Stromal cell of bone marrow (primary cell): ENCODE measurements at places on chromosomes 3 and 15.

DNA sequence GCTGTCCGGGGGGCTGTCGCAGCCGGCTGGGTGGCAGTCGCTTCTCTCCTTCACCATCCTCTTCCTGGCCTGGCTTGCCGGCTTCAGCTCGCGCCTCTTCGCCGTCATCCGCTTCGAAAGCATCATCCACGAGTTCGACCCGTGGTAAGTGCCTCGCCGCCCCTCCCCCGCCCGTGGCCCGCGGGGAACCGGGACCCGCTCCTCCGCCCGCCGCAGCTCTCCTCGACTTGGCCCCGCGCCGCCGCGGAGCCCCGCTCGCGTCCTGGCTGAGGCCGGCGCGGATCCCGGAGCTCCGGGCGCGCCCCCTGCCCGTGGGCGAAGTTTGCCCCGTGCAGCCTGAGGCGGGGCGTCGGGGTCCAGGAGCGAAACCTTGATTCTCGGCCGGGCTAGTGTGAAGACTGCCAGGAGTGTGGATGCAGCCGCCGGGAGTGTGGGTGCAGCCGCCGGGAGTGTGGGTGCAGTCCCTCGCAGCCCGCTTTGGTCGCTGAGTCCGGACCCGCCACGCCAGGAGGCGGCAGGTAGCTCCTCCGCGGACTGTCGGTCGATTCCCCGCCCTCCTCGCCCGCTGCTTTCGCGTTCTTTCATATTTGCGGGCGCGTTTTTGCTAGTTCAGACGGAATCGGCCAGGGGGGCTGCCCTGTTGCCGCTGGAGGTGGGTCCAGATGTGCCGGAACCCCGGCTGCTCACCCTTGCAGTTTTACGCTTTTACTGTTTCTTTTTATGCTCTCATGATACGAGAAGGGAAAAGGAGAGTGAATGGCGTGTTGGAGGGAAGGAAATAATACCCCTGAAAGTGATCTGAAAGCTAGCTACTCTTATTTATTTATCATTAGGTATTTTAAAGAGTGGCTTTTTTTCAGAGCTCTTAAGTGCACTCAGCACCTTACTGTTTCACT, 692 bp downstream of the STT3B start:
- DNase-seq: no peak

- no peak for DNase-seq
Measured at GRCh38 chr3:123064914-123065313, 1.9 kb upstream of the PDIA5 start.

DNA sequence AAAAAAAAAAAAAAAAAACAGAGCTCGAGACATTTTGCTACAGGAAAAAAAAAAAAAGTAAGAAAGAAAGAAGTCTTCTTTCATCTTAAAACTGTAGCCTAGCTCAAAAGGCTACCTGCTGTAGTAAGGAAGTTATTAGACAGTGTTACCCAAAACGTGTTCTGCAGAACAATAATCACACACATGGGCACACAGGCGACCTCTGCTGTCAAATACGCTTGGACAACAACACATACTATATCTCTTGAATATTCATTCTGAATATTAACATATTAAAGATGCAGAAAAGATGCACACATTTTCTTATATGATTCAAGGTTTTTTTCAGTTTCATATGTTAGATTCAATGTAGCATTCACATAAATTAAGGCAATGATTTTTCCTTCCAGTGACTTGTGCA, 215.8 kb downstream of the ROBO1 start:
- no peak for DNase-seq

- no peak for DNase-seq
Measured at GRCh38 chr3:57370341-57370740, 77.9 kb upstream of the ASB14 start.

DNA sequence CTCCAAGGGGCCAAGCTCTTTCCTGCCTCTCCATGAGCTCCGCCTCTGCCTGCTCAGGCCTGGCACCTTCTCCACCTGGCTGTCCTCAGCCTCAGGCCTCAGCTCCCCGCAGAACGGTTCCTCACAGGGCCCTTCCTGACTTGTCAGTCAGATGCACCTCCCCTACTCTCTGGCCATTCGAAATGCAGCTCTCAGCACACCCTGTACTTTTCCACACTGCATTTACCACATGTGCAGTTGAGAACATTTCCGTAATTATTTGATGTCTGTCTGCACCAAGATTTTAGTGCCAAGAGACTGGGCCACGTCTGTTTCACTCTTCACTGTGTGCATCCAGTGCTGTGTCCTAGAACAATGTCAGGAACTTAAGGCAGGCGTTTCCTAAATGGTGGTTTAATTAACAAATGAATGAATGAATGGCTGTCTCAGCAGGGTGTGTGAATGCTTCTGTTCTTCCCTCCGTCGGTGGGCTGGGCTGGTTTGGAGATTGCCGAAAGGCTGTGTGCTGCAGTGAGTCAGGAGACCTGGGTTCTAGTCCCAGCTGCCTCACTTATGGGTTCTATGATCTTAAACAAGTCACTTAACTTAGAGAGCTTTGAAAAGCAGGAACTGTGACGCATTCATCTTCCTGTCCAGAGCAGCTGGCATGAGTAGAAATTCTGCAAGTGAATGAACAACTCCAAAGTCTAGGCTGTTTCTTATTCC, 5.4 kb downstream of the MUC4 start:
- no peak for DNase-seq

DNA sequence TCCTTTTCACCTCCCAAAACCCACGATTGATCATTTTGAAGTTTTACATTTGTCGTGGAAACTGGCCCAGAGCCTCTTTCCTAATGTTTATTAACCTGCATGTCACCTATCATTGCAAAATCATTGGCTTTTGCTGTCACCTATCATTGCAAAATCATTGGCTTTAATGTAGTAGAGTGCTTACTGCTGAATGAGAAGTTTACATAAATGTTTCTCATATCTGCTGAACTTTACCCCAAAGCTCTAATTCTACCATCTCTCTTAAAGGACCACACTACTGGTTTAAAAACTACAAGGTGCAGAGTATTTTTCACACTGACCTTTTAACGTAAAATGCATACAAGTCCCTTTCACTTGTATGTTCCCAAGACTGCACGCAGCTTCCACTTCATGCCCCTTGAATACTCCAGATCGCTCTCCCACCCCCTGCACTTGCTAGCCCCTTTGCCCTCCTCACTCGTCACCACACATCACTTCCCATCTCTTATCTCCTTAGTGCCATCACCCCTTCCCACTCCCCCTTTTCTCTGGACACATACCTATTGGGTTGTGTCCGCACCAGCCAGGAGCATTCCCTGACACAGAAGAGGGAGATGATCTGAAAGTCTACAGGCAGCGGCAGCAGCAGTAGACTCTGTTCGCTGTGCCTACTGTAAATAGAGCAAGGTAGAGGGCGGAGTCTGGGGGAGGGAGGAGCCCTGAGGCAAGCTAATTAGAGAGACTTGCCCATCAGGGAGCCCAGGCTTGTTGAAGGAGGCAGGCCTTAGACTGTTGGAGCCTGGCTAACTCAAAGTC, 30.2 kb upstream of the ATOSA start:
- DNase-seq: no peak

DNA sequence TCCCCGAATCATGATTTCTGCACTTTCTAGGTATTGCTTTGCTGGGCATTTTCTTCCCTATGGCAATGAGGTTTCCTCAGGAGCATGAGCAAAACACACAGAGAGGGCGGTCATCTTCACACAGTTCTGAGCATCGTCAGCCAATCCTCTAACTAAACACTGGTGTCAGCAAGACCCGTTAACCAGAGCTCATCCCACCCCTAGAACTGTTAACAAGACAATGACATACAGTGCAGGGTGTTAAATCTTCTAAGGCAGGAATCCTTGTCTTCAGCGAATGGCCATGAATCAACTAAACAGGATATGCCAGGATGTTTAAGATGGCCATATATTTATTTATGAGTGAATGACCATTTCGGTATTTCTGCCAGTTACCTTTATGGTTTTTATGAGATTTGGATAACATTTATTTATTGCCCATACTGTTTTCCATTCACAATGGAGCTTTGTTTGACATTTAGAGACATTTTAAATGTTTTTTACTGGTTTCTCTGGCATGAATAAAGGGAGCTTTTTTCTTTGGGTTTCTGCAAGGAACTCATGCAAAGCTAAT, 411.5 kb upstream of the PROK2 start:
- DNase-seq: no peak

DNA sequence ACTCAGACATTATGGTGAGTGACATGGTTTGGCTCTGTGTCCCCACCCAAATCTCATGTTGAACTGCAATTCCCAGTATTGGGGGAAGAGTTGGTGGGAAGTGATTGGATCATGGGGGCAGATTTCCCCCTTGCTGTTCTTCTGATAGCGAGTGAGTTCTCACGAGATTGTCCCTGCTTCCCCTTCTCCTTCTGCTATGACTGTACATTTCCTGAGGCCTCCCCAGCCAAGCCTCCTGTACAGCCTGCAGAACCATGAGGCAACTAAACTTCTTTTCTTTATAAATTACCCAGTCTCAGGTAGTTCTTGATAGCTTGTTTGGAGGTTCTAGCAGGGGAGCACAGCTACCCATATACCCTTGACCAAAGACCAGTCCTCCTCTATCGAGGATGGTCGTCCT, 45.9 kb downstream of the ADAM10 start:
- no peak for DNase-seq

- peak; percentile 19 for DNase-seq
Measured at GRCh38 chr15:57640930-57641682, 49.4 kb downstream of the MYZAP start.

DNA sequence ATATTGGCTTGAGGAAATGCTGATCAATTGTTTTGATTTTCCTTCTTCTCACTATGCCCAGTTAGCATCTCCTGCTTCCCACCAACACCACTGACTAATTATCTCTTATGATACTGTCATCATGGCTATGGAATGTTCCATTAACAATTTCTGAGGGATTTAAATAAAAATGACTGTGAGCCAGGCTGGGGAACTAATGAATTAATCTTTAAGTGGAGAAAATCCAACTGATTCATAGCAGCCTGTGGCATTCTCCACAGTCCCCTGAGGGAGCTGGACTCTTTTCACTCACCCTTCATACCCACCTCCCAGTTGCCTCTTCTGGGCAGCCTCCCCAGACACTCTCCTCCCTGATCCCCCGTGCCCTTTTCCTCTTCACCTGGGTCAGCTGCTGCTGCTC, 353.6 kb downstream of the CLSTN2 start:
- no peak for DNase-seq

DNA sequence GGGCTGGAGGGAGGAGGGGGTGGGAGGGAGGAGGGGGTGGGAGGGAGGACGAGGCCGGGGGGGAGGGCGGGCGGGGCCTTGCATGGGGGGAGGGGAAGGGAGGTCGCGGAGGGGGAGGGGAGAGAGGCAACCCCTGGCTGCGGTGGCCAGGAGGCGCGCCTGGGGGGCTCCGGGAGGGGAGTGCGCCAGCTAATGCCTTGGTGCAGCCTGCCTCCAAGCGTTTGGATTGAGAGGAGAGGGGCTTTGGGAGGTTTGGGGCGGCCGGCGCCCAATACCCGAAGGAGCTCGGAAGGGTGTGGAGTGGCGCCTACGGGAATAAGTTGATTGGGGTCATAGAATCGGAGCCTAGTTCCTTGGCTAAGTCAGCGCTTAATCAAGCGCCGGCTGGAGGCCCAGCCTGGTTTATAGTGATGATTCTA, 557 bp downstream of the TFG start:
- peak; percentile 14 for DNase-seq

GRCh38 chr15:63350178-63350621, 31.4 kb downstream of the CA12 start:
- DNase-seq: peak; percentile 72

DNA sequence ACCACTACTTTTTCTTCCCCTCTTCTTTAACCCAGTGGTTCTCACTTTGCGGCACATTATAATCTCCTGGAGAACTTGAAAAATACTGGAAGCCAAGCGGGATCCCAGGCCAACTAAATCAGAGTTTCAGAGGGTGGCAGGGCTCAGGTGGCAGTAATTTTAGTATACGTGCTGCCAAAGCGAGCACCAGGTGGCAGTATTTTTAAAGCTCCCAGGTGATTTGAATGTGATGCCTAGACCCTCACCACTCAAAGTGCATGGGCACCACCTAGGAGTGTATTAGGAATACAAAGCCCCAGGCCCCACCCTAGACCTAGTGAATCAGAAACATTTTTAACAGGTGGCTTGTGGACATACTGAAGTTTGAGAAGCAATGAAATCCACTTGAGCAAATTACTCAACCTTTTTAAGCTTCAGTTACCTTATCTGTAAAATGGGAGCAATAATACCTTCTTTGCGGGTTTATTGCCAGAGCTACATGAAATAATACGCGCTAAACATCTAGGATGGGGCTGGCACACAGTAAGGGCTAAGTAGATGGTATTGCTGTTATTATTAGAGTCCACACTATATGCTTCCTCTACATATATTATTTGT, 8.3 kb downstream of the B3GALNT1 start:
- DNase-seq: no peak

DNA sequence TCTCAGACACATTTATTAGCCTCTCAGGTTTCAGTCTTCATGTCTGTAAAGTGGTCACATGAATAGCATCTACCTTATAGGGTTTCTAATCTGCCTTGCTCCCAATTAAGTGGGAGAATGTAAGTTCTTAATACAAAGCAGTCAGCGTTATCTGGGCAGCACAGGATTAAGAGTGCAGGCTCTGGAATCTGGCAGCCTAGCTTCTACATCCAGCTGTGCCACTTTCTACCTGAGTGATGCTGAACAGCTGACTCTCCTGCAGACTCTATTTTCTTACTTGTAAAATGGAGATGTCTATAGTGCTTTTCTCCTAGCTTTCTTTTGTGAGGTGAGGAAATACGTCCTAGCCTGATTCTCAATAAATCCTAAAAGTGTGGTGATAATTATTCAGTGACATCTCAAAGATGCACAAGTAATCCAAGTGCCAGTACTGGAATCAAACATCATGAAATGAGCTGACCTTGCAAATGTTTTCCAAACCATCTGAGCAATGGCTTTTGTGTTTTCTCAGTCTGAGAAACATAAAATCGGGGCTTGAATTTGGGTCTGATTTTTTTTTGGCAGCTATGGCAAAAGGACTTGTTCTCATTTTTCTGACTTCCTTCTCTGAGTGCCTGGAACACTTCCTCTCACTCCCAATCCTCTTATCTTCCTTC, 232.2 kb upstream of the FEZF2 start:
- no peak for DNase-seq

- DNase-seq: no peak
Measured at GRCh38 chr3:33915796-33916546, 117.5 kb downstream of the PDCD6IP start.

GRCh38 chr15:33027306-33028035, 167.0 kb downstream of the FMN1 start:
- no peak for DNase-seq

DNA sequence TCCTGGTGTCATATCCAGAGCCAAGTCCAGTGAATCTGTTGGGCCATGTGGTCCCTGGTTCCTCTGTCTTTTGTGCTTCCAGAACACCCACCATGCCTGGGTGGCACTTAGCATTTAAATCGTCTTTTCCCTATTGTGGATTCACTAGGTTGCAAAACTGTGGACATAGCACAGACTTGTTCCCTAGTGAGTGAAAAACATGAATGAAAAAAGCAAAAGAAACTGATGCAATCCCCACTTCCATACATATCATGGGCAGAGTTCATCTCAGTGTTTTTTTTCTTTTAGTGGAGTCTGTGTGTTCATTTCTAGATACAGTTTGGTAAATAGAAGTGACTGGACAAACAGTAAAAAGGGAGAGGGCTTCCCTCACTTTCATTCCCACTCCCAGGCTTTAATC, 170.5 kb downstream of the SLCO3A1 start:
- no peak for DNase-seq
